NCI-H1417 treated with DMSO at 0.1 percent for 48 hours (cell line): ENCODE measurements at places on chromosomes 7 and 10.

GRCh38 chr7:137080516-137081203 is 212.2 kb downstream of the CHRM2 start:
- no peak for DNase-seq

GRCh38 chr10:29648114-29648982 is 13.6 kb upstream of the SVIL start:
- DNase-seq, result no peak

GRCh38 chr7:51324206-51324898 is 7.7 kb upstream of the COBL start:
- DNase-seq, result no peak

DNA sequence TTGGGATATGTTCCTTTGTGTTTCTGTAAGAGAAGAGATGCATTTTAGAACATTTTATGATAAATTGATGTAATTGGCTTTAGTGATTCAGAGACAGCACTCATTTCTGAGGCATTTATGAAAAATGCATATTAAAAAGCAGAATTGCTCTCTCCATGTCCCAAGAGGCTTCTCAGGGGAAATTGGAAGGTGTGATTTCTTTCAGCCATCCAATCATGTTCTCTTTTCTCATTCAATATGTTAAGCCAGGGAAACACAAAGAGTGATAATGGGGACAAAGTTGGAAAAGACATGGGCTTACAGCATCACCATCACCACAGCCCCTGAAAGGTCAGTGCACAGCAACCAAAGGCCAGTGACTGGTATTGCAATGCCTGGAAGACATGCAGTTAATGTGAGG is 129.9 kb upstream of the COL1A2 start:
- no peak for DNase-seq

GRCh38 chr10:70966646-70967553 is 78.5 kb upstream of the PCBD1 start:
- DNase-seq, result no peak

GRCh38 chr10:78549140-78549935 is 515.7 kb downstream of the RPS24 start:
- no peak for DNase-seq

- no peak for DNase-seq
These were observed 146.3 kb downstream of the BAMBI start for GRCh38 chr10:28823501-28824075.

GRCh38 chr10:103457176-103457712 is 1.5 kb downstream of the CALHM1 start:
- no peak for DNase-seq

DNA sequence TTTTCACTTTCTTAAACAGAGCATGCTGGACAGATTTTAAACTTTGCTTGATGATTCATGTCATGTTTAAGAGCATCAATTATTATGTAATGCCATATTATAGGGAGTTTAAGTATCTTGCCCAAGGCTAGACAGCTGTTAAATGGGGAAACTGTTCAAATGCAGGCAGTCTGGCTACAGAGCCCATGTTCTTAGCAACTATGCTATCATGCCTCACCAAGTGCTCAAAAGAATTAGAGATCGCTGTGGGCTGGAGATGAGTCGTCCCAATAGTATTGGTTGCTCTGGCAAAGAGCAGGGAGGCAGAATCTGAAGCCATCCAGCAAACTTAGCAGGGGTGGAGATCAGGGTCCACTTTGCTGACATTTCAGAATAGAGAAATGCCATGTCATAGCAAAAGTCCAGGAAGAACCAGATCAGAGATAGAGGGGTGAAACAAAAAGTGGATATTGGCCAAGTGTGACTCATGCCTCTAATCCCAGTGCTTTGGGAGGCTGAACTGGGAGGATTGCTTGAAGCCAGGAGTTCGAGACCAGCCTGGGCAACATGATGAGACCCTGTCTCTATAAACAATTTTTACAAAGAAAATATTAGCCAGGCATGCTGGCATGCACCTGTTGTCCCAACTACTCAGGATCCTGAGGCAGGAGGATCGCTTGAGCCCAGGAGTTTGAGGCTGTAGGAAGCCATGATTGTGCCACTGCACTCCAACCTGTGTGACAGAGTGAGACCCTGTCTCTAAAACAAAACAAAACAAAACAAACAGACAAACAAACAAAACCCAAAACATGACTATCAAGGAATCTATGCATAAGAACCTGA is 57.8 kb downstream of the BAMBI start:
- DNase-seq, result no peak

GRCh38 chr10:114990586-114990985 is 52.6 kb downstream of the TRUB1 start:
- no peak for DNase-seq
